ENCODE measurements at places on chromosomes 4 and X. TPM values are rescaled to one million over a fixed set of nuclear protein-coding genes. Genes with fewer than 3 reads are reported as not detected.

Gene SERTM2
- not detected for total RNA-seq

- no peak for DNase-seq
These were observed 42.3 kb upstream of the ANK2 start for GRCh38 chr4:113007151-113007550.

- DNase-seq, result no peak
These were observed 42.1 kb upstream of the PRDM5 start for GRCh38 chr4:120964596-120964995.

Gene ADH7
- not detected for total RNA-seq

Data from GM12878 (cell line).